ENCODE measurements at places on chromosomes 7 and 10.

- DNase-seq, result no peak
These were observed 10.1 kb upstream of the TMEM26 start for GRCh38 chr10:61463035-61463909.

GRCh38 chr10:71713135-71714030, 6.2 kb downstream of the C10orf105 start:
- DNase-seq, result no peak

GRCh38 chr10:123574109-123574698, 92.0 kb upstream of the GPR26 start:
- DNase-seq, result no peak

GRCh38 chr10:113261161-113261560, 291.7 kb upstream of the HABP2 start:
- no peak for DNase-seq

DNA sequence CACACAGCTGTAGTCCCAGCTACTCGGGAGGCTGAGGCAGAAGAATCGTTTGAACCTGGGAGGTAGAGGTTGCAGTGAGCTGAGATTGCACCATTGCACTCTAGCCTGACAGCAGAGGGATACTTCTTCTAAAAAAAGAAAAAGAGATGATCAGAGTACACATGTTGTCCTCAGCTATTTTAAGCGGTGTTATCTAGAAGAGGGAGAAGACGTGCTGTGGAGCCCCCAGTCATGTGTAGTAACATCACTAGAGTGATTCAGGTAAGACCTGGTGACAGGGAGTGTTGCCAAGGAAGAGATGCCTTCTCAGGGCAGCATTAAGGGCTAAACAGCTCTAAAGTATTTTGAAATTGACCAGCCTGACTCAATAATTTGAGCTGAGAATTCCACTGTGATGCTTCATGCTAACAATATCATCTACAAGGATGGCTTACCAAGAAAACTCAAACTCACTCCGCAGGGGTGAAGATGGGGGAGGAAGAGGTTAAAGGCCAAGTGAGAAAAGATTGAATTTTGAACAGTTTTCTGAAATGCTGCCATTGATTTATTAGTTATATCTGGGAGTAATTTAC, 97.4 kb downstream of the KLF6 start:
- DNase-seq, result no peak
